HS-5 (cell line): ENCODE measurements at places on chromosomes 13 and 19.
A peak's percentile ranks its signal among the peaks of the same experiment; 100 is the strongest.

DNA sequence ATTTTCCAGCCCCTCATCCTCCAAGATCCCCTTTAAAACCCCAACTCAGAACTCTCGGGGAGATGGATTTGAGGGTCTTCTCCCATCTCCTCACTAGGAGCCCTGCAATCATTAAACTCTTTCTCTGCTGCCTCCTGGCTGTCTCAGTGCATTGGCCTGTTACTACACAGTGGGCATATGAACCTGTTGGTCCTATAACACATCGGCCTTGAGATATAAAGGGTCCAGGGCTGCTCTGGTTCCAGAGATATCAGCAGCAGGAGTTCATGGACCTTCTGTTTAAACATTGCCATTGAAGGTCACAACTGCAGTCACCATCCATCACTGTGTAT lies 3.8 kb upstream of the METTL21C start:
- no peak for DNase-seq

GRCh38 chr19:3270902-3271301 lies 46.4 kb downstream of the CELF5 start:
- peak; percentile 14 for DNase-seq

- no peak for DNase-seq
These were observed 3.2 kb downstream of the EHD2 start for GRCh38 chr19:47716270-47716937.

DNA sequence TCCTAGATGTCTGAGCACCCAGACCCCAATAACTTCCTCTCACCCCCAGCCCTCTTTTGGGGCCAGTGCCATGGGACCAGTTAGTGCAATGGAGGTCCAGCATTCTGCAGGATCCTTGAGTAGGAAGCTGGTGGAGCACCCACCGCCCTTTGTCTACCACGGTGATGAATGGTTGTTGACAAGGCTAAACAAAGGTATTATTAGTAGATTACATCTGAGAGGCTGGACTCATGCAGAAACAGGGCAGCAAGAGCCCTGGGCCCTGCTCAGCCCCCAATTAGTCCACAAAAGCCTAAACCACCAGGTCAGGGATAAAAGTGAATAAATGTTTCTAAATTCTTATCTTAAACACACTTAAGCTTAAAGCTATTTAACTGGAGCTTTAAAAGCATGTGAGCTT lies 196.5 kb upstream of the TSHZ3 start:
- no peak for DNase-seq

DNA sequence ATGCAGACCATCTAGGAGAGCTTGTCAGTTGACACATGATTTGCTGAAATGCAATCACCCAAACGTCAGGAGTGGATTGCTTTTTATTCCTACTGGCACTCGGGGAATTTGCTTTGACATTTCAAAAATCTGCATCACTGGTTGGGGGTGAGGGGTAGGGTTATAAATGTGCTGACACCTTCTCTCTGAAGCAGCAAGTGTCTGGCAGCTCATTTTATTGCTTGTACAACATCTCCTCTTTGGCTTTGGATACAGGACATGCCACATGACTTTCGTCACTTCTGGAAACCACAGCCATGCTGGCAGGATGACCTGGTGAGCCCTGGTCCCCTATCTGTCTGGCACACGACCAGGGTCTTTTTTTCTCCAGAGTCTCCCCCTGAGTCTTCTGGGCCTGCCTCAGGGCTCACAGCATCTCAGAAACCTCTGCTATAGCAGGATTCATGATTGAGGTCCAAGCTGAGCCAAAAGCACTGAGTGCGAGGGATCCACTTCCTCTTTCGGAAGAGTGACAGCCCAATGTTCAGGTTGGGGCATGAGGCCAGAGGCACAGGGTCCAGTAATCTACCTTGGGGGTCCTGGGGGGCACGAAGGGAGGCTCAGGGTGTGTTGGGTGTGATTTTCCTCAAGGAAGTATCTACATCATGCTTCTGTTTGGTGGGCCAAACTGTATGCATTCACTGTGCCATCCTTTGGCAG lies 60.1 kb downstream of the HSPH1 start:
- no peak for DNase-seq

- DNase-seq, result no peak
These were observed at the start of gene KASH5 for GRCh38 chr19:49387936-49388372. KASH5 (plus strand) TSS chr19:49388249; CDS start chr19:49390884, 2,635 bp downstream.

- no peak for DNase-seq
These were observed 8.4 kb downstream of the C19orf12 start for GRCh38 chr19:29706635-29707034.

DNA sequence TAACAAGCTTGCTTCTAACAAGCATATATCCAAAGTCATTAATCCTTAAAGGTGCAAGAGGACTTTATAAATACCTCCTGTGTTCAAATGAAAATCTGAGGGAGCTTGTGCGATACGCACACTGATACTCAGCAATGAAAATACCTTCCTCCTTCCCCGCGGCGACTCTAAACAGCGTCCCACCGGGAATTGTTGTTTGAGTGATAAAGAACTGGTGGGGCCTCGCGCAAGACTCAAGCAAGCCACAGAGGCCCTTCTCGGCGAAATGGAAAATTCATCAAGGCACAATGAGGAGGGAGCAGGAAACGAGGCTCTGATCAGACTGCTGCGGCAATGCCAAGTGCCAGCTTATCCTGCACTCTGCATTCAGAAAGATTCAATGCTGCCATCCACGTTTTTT lies 126.7 kb downstream of the ABCC4 start:
- DNase-seq, result no peak

DNA sequence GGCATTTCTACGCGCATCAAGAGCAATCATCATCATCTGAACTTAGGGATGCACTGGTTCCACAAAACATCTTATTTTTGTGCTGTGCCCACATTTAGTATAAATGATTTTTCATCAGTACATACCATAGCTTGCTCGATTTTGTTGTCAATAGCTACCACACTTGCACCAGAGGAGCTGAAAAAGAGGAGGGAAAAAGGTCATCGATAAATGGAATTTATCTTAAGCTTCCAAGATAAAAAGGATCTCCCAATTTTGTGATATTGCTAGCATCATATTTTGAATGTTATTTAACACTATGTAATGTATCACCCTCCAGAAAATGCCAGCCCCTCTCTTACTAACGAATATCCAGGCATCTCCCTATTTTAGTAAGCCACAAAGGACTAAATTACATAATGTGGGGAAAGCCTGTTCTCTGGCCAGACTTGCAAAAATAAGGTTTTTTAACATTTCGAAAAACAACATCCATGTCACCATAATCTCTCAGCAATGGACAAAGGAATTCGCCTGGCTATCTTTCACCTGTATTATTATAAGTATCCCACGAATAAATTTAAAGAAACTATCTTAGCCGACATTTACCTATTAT lies 62.4 kb downstream of the SERP2 start:
- no peak for DNase-seq

DNA sequence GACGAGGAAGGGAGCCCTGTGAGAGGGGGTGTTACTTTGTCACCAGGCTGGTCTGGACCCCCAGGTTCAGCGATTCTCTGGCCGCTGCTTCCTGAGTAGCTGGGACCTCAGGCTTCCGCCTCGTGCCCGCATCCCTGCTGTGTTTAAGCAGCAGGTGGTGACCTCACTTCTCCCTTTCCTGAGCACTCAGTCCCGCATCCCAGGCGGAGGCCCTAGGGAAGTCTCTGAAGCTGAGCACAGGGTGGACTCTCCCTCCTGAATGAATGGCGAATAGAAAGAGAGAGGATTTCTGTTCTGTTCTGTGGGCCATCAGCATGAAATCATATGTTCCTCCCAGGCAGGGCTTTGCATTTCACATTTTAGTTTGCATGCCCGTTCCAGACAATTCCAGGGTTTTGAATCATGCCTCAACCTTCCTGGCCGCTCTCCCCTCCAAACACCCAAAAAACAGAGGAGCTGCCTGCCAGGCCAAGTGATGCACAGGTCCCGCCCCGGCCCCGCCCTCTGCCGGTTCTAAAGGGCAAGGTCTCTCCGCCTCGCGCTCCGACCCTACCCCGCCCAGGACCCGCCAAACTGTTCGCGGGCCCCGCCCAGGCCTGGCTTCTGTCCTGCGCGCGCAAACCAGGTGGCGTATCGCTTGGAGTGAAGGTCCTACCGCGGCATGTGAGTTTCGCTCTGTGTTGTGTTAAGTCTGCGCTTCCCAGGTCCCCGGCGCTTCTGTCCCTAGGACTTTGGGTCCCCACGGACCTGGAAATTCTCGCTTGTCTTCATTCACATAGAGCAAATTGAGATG lies 35.1 kb upstream of the ZNF808 start:
- DNase-seq, result no peak

DNA sequence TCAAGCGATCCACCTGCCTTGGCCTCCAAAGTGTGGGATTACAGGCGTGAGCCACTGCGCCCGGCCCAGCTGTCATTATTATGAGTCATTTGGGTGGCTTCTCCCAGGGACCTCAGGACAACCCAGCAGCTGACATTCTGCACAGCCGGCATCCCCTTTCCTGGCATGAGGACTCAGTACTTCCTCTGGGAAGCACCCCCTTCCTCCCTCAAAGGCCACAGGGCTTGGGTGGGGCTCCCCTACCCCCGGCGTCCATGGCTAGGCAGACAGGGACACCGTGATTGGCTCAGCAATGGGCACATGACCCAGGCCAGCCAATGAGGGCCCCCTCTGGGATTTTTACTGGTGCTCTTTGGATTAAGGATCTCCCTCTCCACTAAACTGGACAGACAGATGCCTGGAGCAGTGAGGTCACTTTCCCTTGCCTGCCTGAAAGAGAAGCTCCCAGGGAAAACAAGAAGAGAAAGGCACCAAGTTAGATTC lies 6.0 kb downstream of the KANK2 start:
- DNase-seq, result no peak

- no peak for DNase-seq
These were observed 1020.5 kb upstream of the SLC10A2 start for GRCh38 chr13:104086759-104087158.

DNA sequence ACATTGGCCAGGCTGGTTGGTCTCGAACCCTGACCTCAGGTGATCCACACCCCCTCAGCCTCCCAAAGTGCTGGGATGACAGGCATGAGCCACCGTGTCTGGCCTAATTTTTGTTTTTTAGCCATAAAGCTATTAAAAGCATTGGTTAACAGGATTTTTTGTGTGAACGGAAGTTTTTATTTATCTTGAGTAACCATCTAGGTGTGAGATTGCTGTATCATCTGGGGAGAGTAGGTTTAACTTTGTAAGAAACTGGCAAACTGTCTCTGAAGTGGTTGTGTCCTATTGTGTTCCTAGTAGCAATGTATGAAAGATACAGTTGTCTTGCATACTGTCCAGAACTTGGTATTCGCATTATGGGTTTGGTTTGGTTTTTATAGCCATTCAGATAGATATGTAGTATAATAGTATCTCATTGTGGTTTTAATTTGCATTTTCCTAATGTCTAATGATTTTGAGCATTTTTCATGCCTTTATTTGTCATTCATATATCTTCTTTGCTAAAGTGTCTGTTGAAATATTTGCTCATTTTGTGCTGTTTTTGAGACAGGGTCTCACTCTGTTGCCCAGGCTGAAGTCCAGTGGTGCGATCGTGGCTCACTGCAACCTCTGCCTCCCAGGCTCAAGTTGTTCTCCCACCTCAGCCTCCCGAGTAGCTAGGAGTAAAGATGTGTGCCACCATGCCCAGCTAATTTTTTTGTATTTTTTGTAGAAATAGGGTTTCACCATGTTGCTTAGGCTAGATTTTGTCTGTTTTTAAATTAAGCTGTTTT lies 13.5 kb upstream of the PLEKHF1 start:
- no peak for DNase-seq

DNA sequence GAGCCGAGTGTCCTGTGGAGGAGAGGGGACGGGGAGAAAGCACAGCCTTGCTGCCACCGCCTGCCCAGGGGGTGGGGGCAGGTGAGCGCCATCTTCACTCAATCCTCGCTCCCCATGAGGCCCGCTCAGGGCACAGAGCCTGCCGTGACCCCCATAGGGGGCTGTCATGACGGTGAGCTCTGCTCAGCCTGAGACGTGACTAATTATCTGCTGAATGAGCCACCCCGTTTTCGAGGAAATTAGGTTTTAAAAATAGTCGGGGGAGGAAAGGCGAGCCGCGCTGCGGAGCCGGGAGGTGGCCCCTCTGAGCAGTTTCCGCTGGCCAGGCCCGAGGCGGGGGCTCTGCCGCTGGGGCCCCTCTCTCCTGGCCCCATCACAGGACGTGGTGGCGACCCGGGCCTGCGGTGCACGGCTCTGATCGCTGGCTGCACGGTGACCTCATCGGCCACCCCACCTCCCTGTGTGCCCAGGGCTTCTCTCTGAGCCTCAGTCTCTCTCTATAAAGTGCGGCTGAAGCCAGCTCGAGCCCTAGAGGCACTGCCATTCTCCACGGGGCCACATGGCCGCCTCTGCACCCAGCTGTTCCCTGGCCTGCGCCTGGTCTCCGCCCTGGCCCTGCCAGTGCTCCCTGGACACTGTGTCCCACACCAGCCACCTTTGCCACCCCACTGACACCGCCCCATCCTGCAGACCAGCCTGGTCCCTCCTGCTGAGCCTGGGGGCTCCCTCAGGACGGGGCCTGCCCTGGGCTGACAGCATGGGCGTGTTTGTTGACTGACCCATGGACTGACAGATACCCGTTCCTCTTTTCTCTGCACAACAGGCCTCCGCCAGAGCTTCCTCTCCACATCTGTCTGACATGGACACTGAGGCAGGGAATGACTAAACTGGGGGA lies 28.3 kb downstream of the PIP5K1C start:
- no peak for DNase-seq

DNA sequence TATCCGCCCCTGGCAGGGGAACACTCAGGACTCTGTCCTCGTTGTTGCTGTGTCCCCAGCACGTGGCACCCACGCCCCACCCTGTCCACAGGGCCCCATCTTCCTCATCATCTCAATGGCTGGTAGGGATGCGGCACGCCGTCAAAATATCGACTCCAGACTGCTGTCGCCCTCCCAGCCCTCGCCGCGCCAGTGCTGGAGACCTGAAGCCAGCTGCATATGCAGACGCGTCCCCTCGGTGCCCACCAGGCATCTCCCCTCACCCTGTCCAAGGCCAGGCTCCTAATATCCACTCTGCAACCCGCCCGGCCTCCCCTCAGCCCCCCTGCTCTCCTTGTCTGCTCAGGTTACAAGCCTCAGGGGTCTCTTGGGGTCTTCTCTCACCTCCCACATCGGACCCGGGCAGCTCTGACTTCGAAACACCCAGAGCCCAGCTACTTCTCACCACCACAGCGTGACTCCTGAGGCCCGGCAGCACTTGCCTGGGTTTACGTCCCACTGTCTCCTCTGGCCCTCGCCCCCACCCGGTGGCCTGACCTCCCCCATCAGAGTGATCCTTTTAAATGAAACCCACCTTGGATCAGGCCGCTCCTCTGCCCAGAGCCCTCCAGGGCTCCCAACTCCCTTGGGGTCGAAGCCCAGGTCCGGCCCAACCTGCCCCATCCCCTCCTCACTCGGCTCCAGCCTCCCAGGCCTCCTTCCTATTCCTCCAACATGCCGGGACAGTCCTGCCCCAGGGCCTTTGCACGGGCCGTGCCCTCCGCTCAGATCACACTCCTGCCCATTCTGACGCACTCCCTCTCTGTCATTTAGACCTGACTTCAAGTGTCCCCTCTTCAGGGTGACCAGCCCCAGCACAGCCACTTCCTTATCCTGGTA lies 12.5 kb downstream of the PLIN4 start:
- DNase-seq, result no peak
